ENCODE measurements at places on chromosomes 13 and 19.

DNA sequence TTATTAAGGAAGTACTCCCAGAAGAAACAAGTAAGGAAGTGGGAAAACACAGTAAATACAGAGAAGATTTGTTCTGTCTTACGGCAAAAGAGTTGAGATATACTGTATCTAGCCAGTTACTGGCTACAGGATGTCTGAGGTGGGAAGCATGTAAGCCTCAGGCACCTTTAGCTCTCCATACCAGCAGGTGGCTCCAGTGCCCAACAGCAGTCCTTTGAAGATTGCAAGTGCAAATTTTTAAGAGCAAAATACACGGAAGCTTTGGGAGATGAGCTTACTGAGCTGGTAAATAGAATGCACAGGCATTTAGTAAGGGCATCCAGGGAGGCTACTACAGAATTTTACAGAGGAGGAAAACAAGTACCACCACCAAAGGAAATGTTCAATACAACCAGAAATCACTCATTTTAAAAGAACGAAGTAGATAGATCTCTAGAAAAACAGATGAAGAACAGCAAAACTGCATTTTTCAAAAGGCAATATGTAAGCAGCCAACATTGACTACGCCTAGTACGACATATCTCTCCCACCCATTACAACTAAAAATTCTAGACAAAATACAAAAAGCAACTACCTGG lies 57.9 kb upstream of the VSTM2B start:
- peak; percentile 45 for DNase-seq

GRCh38 chr19:7792281-7792680 lies 29.2 kb downstream of the CLEC4M start:
- no peak for DNase-seq

- no peak for DNase-seq
These were observed 2898.7 kb upstream of the PCDH20 start for GRCh38 chr13:64314331-64314730.

- no peak for DNase-seq
These were observed 5.3 kb downstream of the NECTIN2 start for GRCh38 chr19:44851427-44851826.

- DNase-seq = no peak
These were observed 9.1 kb upstream of the SIN3B start for GRCh38 chr19:16820056-16820455.

Data from NAMALWA (cell line).